Amniotic epithelial cell (primary cell): ENCODE measurements at places on chromosomes 16 and 17.
A peak's percentile ranks its signal among the peaks of the same experiment; 100 is the strongest.

DNA sequence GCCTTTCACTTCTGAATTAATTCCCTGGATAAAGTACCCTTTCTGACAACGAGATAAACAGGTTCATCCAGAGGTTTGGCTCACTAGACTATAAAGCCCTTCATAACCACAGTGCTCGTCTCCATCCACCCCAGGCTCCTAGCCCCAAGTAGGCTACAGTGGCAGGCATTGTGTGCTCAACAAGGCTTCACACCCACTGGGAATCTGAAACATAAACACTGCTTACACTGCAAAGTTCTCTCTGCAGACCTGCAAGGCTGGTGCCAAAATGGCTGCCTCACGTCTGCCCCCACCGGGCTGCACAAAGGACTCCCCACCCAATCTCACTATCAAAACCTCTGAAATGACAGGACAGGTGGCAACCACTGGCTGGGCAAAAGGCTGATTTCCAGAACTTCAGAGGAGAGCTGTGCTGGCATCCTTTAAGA, 5.1 kb upstream of the HLF start:
- DNase-seq = no peak

- no peak for DNase-seq
Measured at GRCh38 chr16:79404571-79404970, 196.0 kb downstream of the MAF start.

- DNase-seq = no peak
Measured at GRCh38 chr16:14445937-14446715, 183.9 kb downstream of the PARN start.

DNA sequence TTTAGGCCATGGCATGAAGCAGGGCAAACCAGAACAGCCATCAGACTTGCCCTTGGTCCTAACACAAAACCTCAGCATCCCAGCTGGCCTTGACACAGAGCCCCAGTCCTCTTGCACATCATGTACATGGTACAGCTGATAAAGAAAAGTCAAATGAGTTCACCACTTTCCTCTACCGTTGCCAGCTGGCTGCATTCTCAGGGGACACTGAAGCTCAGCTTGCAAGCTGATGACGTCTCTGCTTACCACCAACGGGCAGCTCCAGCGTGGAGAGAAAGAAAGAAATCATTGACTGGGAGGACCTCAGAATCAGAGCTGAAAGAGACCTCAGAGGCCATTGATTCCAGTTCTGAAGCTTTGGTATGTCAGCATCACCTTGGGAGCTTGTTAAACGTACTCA, 80.7 kb upstream of the CES5A start:
- DNase-seq = no peak

DNA sequence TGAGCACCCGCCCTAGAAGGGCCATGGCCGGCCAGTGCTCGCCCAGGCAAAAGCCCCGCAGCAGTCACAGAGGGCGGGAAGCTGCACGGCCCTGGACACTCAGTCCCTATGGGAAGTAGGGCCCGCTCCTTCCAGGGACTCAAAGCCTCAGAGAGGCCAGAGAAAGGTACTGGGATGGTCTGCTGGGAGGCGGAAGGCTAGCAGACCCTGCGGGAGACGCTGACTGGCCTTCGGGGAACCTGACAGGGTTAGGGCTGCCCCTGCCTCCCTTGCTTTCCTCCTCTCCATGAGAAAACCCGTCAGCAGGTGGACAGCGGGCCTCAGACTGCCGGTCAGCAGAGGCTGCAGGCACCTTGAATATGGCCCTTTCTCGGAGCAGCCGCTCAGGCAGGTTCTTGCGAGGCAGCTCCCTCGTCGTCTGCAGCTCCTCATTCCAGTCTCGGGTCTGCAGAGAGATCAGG, 11.5 kb downstream of the CLUH start:
- no peak for DNase-seq

DNA sequence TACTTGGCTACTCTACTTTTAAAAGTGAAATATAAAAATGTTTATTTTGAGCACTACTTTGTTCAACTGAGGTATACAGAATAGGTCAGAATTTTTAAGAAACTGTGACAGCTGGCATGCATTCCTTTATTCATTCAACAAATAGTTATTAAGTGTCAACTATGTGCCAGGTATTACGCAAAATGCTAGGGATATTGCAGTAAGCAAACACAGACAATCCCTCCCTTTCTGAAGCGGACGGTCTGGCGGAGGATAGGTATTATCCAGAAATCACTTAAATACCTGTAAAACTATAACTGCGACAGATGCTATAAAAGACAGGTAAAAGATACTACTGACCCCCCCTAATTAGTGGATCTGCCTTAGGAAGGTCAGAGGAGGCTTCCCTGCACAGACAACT, 26.1 kb downstream of the METTL16 start:
- peak; percentile 61 for DNase-seq

DNA sequence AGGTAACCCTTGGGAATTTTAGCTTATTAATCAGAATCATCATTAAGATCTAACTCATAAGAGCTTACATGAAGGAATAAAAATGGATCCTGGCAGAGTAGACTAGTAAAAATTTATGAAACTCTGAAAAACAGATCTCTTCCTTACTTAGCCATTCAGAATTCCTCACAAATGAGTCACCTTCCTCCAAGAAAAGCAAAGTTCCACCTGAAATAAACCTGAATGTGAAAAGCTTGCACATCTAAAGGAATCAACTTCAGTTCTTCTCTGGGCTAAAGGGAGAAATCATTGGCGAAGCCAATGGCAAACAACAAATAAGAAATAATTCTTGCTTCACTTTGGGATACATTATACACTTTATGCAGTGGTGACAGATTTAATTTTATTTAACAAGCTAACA, 22.7 kb downstream of the MYO1D start:
- peak; percentile 3 for DNase-seq

- DNase-seq = no peak
Measured at GRCh38 chr17:2086306-2086705, 31.4 kb downstream of the HIC1 start.

- no peak for DNase-seq
Measured at GRCh38 chr17:77006971-77007649, 133.7 kb upstream of the SEC14L1 start.

DNA sequence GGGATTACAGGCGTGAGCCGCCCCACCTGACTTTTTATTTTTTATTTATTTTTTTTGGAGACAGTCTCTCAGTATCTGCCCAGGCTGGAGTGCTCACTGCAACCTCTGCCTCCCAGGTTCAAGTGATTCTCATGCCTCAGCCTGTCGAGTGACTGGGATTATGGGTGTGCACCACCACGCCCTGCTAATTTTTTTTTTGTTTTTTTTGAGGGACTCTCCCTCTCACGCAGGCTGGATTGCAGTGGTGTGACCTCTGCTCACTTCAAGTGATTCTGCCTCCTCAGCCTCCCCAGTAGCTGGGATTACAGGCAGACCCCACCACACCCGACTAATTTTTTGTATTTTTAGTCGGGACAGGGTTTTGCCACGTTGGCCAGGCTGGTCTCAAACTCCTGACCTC, 7.7 kb downstream of the ZNF207 start:
- DNase-seq = no peak

GRCh38 chr17:8365143-8365542, 11.4 kb downstream of the KRABD2 start:
- DNase-seq = peak; percentile 58

GRCh38 chr16:19781226-19781625, 63.2 kb downstream of the IQCK start:
- DNase-seq = peak; percentile 89

- no peak for DNase-seq
Measured at GRCh38 chr16:1532081-1532760, 1.2 kb upstream of the TMEM204 start.

DNA sequence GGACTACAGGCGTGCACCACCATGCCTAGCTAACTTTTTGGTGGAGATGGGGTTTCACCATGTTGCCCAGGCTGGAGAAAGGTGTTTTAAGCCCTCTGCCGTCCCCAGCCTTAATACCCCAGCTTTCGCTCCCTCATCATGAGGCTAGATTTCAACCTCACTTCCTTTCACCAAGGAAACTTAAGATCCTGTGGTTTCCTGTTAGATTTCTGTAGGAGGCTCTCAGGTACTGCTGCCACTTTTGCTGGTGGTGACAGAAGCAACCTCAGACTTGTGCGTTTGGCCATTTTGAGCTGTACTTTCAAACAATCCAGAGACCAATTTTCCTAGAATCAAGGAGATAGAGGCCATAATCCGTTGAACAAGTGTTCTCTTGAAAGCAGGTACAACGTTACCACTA, 36.2 kb downstream of the MPHOSPH6 start:
- no peak for DNase-seq

DNA sequence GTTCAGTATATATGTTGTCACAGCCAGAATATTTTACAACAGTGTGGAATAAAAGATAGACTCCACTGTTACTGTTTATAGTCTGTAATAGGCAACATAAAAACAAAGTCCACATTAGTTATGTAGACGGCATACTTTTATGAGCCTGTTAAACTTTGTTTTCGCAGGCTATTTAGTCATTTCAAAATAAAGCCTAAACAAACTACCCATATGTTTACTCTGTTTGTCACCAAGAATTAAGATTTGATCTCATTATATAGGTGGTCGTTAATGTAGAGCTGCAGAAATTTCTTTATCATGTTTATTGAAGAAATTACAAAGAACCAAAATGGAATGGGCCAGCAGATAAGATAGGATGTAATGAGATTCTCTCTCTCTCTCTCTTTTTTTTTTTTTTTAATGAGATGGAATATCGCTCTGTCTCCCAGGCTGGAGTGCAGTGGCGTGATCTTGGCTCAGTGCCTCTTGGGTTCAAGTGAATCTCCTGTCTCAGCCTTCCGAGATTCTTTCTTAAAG, 943.8 kb upstream of the SOX9 start:
- DNase-seq = no peak

- no peak for DNase-seq
Measured at GRCh38 chr16:64991001-64991400, 130.9 kb downstream of the CDH11 start.

GRCh38 chr16:19168371-19169081, 486 bp downstream of the SYT17 start:
- no peak for DNase-seq

GRCh38 chr16:30585022-30585399, 486 bp downstream of the ZNF785 start:
- no peak for DNase-seq

DNA sequence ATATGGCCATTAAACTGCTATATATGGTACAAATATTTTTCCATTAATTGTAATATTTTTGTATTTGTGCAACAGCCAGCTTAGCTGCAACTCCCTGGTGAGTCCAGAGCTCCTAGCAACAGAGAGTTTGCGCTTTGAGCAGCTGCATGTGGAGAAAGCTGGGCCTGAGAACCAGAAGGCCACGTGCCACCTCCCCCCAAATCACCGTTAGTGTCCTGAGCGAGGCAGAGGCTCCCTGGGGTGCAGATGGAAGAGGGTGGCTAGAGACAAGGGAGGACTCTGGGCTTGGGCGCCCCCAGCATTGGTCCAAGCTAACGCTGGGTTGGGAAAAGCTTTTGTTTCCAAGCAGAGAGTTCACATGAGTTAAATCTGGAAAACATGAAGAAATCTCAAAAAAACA, 41.6 kb downstream of the HSBP1 start:
- no peak for DNase-seq

GRCh38 chr16:47712276-47713224, 251.4 kb downstream of the PHKB start:
- DNase-seq = no peak

DNA sequence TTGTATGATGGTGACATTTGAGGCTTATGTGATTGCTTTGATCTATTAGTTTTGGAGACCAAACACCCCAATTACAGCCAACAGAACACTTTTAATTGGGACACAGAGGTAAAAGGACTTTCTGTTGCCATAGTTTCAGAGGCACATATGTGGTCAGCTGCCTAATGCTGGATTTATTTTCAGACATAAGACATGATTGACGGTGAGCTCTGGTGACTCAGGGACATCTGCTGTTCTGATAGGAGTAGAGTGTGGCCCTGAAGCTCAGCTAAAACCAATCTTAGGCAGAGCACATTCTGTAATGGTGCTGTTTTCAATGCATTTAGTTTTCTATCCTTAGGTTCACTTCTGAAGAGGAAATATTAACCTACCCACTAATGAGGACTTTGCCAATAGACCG, 247.1 kb downstream of the UTP18 start:
- DNase-seq = no peak
